Cerebellar nuclear complex (tissue), 1 donor: ENCODE measurements at places on chromosomes 13 and 19.

DNA sequence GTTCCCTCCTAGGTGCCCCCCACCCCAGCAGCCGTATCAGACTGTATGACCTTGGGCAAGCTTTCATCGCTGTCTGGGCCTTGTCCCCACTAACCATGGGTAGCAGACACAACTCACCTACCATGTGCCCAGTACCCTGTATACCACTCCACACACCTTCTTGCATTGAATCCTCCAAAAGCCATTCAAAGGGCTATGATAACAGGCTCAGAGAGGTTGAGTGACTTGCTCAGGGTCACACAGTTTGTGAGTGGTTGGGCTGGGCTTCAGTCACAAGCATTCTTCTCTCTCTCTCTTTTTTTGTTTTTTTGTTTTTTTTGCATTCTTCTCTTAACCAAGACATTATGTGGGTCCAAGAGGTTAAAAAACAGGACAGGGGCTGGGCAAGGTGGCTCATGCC lies 2.6 kb downstream of the RASAL3 start:
- no peak for DNase-seq

- DNase-seq, result no peak
Measured at GRCh38 chr13:80196756-80197155, 144.2 kb downstream of the SPRY2 start.

DNA sequence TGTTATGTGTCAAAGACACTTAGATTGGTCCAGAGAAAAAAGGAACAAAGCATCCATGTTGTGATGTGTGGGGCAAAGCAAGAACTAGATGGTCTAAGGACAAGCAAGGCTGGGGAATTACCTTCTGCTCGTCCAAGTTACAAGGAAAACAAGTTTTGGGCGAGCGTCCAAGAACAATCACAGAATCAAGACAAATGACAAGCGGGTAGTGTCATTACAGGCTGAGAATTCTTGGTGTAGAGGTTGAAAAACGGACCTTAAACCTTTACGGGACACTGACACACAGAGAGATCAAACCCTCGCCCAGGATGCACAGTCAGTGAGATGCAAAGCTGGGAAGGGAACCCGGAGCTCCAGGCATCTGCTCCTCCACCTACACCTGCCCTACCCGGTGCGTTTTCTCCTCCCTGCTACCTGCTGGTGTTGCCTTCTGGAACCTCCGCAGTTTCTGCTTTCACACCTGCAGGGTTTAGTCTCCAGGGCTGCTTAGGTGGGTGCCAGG lies 515 bp upstream of the ZNF324B start:
- no peak for DNase-seq

DNA sequence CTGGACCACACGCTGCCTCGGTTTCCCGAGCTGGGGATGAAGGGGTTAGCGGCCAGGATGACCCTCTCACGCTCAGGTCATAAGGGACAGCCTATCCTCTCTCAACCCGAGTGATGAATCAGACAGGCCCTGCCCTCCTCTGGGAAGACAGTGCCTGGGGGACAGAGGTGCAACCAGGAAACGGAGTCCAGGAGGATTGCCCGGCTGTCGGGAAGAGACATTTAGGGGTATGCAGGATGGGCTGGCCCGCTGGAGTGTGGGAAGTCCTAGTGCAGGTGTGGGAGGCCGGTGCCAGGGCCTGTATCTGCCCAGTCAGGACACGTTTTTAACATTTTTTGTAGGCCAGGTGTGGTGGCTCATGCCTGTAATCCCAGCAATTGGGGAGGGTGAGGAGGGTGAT lies 8.3 kb downstream of the LSM7 start:
- no peak for DNase-seq

GRCh38 chr19:2902590-2903218 lies 2.0 kb downstream of the ZNF57 start:
- no peak for DNase-seq

DNA sequence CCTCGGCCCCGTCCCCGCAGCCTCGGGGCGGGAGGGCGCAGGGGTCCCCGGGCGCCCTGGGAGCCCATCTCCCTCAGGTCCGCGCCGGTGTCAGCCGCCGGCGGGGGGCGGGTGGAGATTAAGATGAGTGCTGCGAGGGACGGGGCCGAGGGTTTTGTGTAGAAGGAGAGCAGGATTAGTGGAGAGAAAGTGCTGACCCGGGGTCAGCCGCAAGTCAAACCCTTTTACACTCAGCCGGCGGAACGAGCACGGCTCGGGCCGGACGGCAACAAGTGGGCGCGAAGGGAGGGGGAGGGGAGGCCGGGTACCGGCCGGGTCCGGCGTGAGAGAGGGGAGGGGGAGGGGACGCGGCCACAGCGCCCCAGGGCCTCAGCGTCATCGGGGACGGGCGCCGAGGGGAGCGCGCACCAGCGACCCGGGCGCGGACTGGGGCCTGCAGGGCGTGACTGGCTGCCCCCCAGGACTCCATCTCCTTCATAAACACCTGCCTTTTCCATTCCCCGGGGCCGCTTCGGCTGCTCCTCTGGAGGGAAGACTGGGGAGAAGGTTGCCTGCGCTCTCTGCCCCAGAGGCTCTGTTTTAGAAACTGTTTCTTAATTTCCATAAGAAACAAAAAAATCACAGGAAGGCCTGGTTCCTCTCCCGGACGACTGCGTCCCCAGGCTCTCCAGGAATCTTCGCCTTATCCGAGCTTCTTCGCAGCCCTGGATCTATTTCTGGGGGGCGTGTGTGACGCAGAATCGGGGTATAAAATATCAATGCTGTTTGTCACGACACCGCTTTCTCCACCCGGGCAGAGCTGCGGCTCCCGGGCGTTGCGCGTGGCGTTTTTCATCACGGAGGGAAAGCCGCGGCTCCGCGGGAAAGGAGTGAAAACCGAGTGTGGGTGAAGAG lies 6.5 kb downstream of the SOX1 start:
- DNase-seq, result no peak

DNA sequence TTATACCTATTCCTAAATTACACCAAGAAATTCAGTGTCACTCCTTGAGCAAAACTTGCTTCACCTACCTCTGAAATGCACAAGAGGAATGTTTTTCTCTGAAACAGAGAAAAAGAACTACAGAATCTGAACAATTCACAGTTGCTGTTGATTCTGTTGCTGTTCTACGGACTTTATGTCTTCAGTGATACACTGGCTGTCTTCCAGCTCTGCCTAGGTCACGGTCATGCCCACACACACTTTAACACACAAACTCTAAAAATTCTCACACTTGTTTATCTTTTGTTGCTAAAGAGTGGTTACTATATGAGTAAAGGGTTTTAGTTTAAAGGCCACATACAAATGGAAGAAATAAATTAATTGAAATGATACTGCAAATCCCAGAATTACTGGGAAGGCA lies 124.4 kb upstream of the SPRY2 start:
- no peak for DNase-seq

DNA sequence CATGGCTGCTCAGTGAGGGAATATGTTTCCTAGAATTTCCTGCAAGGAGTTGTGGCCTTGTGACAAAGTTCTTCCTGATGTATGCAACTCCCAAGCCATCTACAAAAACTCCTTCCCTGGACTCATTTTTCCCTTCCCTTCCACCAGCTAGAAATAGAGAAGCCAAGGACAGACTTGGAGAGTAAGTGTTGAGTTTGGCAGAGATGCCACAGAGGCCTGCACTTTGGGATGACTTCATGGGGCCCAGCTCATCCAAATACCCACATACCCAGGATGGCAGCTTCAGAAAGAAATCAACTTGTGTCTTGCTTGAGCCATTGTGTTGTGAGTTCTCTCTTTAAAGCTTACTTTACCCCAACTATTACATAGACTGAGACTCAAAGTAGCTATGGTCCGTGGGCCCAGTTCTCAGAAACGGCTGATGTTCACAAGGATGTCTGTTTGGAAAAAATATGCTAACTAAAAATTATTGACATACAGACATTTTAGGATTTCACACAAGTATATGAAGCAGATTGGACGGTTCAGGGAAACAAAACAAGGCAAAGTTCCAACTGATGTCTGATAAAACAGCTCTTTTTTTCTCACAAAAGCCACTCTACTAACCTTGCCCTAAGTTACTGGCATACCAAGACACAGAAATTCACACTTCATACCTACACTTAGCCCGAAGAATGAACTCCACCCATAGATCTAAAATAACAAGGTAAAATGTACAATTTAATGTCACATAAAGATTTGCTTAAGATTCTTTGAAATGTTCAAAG lies 107.9 kb downstream of the NALCN start:
- DNase-seq, result no peak

- no peak for DNase-seq
Measured at GRCh38 chr13:39040206-39040605, 1.9 kb downstream of the NHLRC3 start.

- no peak for DNase-seq
Measured at GRCh38 chr13:105139048-105139379, 1396.4 kb downstream of the EFNB2 start.

DNA sequence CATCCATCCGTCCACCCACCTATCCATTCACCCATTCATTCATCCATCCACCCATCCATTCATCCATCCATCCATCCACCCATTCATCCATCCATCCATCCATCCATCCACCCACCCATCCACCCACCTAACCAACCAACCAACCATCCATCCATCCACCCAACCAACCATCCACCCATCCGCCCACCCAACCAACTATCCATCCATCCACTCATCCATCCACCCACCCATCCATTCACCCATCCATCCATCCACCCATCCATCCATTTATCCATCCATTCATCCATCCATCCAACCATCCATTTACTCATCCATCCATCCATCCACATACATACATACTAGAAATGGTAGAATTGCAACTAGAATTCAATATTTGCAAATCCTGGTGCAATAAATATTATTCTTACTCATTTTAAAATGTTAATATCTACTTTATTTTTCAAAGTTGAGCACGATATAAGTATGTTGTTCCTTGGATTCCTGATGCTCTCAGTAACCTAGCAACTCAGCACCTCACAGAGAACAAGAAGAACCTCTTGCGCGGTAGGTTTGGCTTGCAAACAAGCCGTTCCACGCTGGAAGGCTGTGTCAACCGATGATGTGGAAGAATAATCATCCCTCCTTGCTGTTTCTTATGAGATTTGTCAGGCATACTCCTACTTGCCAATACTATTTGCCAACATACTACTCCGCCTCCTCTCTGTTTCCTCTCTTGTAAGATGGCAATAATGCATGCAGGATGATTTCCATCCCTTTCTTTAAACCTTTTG lies 111.7 kb downstream of the GNG7 start:
- DNase-seq, result no peak

- DNase-seq, result no peak
Measured at GRCh38 chr13:94272038-94272437, 207.4 kb downstream of the DCT start.

DNA sequence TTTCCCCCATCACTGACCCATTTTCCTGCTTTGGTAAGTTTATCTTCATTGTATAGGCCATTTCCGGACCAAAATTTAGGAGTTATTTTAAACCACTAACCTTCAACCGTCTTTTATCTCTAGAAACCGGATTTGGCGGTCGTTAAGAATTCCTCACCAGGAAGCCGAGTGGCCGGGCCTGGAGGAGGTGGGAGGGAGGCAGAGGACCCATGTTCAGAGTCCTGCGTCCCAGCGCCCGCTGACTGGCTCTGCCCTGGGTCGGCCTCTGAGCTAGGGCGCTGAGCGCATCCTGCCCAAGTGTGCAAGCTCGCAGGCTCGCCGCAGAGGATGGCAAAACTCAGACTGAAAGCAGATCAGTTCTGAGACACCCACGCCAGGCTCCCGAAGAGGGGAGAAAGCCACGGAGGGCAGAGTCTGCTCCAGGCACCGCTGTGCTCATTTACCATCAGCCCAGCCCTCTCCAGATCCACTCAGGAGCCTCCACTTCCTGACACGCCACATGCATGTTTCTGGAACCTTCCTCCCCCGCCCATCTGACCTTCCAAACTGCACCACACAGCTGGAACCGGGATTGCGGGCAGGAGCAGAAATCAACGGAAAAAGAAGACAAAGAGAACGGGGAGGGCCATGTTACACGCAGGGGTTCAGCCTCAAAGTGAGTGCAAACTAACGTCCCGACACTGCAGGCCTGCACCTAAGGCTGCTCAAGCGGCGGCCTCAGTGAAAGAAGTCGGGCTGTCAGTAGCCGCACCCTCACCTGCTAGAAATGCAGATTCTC lies 8.3 kb downstream of the COL4A1 start:
- no peak for DNase-seq

DNA sequence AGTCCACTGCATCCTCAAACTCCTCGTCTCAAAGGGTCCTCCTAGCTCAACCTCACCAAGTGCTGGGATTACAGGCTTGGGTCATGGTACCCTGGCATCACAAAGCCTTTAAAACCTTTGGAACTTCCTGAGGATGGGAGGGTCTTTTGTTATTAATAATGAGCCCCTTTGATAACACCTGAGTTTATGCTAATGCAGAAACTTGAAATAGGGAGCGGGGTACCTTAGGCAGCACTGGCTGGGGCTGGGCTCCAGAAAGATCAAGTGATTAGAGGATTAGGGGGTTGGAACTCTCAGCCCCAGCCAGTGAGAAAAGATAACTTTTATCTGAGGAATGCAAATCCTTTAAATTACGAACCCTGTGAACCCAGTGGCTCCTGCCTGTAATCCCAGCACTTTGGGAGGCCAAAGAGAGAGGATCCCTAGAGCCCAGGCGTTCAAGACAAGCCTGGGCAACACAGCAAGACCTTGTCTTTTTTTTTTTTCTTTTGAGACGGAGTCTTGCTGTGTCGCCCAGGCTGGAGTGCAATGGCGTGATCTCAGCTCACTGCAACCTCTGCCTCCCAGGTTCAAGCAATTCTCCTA lies 9.3 kb upstream of the PSPC1 start:
- DNase-seq, result no peak

DNA sequence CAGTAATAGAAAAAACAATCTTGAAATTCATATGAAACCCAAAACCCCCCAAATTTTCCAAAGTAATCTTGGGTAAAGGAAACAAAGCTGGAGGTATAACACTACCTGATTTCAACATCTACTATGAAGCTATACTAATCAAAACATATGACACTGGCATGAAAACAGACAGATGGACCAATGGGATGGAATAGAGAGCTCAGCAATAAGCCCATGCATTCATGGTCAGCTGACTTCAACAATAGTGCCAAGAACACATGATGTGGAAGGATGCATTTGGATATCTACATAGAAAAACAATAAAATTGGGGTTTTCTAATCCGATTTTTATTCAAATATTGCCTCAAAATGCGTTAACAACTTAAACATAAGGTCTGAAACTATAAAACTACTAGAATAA lies 32.2 kb upstream of the ZNF766 start:
- no peak for DNase-seq

GRCh38 chr13:111031531-111031961 lies 83.6 kb upstream of the ARHGEF7 start:
- DNase-seq, result no peak

- DNase-seq, result no peak
Measured at GRCh38 chr19:48044561-48044960, 682 bp upstream of the CABP5 start.

GRCh38 chr13:80497978-80498377 lies 157.1 kb upstream of the SPRY2 start:
- DNase-seq, result no peak

DNA sequence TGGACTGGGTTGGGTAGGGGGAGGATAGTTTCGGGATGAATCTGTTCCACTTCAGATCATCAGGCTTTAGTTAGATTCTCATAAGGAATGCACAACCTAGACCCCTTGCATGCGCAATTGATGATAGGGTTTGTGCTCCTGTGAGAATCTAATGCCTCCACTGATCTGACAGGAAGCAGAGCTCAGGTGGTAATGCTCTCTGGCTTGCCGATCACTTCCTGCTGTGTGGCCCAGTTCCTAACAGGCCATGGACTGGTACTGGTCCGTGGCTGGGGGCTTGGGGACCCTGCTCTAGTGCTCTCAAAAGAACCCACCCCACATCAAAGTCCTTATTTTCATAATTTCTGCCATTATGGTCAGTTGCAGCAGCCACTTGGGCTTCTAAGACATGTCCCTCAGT lies 30.1 kb downstream of the DNAJC3 start:
- no peak for DNase-seq

- DNase-seq, result no peak
Measured at GRCh38 chr19:21221693-21222092, 79.9 kb downstream of the ZNF431 start.
